CD4-positive, alpha-beta T cell treated with Interleukin-4 for 4 hours (primary cell): ENCODE measurements at places on chromosomes 11 and 22.

DNA sequence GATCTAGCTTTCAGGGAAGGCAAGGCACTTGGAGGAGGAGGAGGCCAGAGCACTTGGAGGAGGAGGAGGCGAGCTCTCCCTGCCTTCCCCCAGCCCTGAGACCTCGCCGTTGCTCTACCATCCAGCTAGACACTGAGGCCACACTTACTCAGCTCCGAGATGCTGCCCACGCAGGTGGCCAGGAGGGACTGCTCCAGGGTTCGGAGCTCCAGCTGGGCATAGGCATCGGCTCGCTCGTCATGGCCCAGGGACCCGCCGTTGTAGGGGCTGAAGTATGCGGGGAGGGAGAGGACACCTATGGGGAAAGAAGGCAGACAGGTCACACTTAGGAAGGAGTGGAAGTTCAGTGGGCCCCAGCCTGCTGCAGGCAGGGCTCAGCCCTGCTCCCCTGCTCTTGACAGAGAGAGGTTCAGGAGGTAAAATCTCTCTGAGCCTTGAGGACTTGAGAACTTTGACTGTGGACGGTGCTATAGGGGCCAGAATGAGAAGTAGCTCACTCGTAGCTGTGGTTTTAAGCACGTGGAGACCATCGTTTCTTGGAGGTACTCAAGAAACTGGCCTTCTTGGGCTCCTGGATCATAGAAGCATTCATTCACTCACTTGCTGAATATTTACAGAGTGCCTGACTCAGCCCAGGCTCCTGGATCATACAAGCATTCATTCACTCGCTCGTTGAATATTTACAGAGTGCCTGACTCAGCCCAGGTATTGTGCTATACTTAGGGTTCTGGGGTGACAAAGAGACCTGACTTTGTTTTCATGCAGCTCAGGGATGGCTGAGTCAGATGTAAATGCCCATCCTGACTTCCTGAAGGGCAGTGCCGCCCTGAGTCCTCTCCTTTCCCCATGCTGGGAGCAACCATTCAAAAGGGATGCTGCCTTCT lies 99.2 kb downstream of the NAT10 start:
- DNase-seq: no peak

DNA sequence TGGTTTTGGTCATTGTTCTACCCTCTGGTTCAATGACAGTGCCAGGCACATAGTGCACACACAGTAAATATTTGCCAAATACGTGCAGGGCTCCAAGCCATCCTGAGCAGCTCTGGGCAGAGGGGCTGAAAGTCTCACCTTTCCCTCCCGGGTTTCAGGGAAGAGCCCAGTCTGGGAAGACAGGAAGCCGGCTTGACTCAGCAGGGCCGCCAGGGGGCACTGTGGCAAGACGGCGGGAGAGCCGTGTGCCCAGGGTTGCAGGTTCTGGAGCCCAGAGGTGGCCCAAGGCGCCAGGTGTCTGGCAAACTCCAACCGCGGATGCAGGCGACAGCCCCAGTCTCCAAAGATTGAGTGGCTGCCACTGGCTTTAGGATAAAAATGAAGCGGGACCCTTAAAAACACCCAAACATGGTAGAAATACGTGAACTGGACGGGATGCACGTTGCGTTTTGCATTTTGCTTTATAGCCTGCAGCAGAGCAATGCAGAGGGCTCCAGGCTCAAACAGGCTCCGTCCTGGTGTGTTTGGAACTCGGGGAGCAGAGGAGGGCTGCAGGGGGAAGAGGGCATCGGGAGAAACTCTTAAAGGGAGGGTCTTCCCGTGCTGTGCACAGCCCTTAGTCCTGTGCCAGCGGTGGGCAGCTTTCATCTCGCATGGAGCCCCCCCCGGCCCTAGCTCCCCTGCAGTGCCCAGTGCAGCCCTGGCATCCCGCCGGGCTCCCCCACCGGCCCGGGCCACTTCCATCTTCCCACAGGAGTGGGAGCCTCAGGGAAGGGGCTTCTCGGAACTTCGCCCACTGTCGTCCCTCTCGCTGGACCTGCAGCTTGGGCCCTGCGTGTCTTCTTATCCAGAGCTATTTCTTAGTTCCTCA lies 10.7 kb downstream of the KRTAP5-5 start:
- no peak for DNase-seq

DNA sequence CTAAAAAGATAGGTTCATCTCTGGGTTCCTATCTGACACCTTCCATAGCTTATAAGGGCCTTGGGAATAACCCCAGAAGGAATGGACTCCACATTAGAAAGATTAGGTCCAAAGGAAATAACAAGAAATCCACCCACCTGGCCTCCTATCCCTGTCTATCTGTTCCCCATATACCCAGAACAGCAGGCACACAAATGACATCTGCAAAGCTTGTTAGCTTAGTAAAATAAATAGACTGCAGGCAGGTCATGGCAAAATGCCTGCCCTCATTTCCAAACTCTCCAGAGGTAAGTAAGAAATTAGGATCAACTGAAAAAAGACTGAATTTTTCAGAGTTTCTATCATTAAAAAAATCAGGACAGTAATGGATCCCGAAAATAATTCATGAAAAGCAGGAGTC lies 489.5 kb downstream of the DLG2 start:
- DNase-seq: no peak

GRCh38 chr22:24474221-24474620 lies 20.9 kb upstream of the UPB1 start:
- DNase-seq: no peak

DNA sequence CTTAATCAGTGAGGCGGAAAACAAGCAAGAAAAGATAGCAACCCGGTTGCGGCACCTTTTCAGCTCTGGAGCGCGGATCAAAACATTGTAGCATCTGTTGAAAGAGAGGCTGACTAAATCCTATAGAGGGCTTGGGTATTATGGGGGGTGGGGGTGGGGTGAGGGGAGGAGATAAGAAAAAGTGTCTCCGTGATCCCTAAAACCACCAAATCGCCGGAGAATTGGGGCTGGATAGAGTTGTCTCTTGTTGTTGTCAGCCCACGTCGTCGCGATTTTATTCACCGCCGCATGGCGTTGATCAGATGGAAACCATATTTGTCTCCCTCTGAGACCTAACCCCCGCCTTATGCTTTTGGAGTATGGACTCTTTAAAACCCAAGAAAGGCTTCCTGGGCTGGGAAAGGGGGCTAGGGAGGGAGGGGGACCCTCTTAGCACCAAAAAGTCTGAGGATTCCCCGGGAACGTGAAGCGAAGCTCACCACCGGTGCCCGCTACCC lies 13.0 kb downstream of the PAX6 start:
- DNase-seq: no peak

GRCh38 chr11:122170815-122171475 lies 54.9 kb upstream of the BLID start:
- DNase-seq: no peak

- no peak for DNase-seq
Measured at GRCh38 chr11:70005107-70005818, 72.9 kb upstream of the ANO1 start.

GRCh38 chr11:71962428-71963038 lies 33.7 kb downstream of the RNF121 start:
- no peak for DNase-seq

- no peak for DNase-seq
Measured at GRCh38 chr22:30876915-30877553, 91.5 kb downstream of the MORC2 start.

- DNase-seq: no peak
Measured at GRCh38 chr11:12628314-12628713, 45.9 kb upstream of the TEAD1 start.

DNA sequence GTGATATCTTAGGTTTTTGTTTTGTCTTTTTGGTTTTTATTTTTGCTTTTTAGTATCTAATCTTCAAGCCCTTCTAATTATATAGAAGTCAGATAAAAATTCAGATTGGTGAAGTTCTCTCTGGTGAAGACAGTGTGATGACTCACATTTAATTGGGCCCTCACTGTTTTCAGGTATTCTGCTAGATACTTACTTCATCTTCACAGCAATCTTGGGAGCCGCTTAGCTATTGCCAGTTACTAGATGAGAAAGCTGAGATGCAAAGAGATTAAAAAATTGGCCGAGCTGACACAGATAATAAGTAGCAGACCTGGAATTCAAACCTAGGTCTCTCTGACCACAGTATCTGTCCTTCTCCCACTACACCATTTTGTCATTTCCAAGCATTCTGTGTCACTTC lies 75.0 kb downstream of the PPP2R1B start:
- DNase-seq: no peak

- DNase-seq: no peak
Measured at GRCh38 chr11:36455658-36456111, 54.4 kb downstream of the TRAF6 start.

- peak; percentile 18 for DNase-seq
Measured at GRCh38 chr11:76626921-76627401, 43.6 kb downstream of the LRRC32 start.

DNA sequence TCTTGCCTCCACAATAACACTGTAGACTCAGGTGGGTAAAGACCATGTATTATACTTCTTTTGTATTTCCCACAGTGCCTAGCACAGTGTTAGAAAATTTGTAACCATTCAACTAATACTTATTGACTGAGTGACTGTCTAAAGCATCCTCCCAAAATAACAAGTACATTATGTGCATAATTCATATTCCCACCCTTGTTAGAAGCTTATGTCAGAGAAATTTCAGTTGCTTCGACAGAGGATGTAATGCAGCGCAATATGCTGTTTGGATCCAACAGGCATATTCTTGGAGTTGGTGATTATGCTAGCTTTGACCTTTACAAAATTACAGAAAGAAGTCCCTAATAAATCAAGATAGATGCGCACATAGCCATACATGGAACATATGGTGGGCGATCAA lies 53.0 kb downstream of the AMBRA1 start:
- DNase-seq: no peak

DNA sequence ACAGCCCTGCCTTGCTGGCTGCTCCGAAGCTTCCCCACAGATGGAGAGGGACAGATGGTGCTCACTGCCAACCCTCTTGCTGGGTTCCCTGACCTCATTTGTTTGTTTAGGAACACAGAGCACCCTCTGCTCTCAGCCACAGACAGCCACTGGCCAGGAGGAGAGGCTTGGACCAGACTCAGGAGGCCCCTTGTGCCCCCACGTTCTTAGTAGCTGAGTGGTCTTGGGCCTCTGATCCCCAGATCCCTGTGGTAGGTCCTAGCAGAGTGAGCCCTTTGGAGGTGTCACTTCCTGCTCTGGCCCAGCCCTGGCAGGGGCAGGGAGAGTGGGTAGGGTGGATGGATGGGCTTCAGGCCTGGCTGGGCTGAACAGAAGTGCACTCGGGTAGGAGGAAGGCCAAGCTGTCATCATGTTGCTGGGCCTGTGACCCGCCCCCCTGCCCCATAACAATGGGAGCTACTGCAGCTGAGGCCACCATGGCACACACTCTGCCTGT lies 84.0 kb downstream of the DHCR7 start:
- no peak for DNase-seq

DNA sequence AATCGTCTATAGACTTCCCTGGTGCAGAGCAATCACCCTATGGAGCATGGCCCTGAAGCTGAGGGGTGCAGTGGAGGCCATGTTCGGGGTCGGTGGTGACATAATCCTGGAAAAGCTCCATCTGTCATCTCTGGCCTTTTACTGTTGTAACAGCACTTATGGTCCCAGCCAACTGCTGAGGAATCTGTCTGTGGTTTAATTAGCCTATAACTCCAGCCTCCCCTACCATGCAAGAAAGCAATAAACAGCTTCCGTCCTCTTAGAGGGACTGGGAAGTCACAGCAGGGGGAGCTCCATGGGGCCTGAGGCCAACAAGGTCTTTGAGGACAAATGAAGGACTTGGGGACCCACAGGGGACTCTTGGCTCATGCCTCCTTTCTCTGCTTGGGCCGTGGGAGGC lies 159.1 kb upstream of the NECTIN1 start:
- DNase-seq: no peak

DNA sequence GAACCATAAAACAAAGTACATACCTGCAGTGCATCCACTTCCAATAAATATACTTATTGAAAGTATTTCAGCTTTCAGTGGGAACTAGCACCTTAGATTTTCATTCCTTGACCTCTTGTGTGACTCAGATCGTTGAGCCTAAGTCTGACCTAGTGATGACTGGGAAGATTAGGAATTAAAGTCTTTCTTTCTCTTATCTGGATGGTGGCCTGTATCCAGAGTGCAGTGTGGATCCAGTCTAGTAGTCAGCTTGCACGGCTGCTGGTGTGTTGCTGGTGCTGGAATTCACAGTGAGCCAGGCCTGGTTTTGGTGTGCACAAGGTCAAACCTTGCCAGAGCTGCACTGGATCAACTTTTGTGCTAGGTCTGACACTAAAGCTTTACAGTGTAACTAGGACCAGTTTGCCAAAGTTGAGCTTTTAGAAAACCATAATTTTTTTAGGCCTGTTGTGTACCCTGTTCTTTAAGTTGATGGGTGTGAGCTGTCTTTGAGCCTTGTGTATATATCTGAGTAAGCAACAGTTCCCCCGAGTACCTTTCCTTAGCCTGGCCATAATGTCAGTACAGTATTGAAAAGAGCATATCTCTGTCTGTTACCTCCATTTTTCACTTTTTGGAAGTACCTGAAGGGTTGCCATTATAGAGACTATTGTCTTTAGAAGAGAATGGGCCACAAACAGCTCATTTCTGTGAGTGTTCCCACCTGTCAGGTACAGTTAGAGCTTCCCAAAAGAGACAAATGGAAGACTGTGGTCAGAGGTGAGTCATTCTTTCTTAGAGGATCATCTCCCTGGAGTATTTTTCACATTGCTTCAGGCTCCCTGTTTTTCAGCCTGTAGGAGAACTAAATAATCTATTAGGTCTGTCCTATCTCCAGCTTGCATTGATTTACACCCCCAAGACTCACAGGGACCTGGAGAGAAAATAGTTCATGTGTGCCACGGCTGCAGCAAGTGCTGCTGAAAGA lies 89.8 kb downstream of the ALX4 start:
- no peak for DNase-seq
